ENCODE measurements at places on chromosomes 5 and 9.

GRCh38 chr5:172411484-172412072 is 42.7 kb downstream of the SH3PXD2B start:
- no peak for DNase-seq

- no peak for DNase-seq
Observed at GRCh38 chr9:18347386-18348082, 126.4 kb upstream of the ADAMTSL1 start.

- no peak for DNase-seq
Observed at GRCh38 chr9:135563039-135563476, 1.5 kb downstream of the PAEP start.

- DNase-seq: no peak
Observed at GRCh38 chr5:155023320-155023719, 9.8 kb downstream of the KIF4B start.

DNA sequence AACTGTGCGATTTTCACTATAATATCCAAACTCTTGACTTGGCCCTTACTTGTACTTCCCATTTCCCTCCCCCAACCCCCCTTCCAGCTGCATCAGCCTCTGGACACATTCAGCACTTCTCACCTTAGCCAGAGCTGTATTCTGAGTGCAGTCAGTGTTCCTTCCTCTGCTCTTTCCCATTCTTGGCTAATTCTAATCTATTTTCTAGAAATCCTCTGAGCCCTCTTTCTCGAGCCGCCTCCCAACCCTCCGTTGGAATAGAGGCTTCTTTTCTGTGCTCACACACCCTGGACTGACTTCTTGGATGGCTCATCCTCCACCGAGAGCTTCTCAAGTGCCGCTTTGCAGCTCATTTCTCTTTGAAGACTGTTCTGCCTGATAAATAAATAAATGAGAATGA is 188.8 kb downstream of the NTRK2 start:
- DNase-seq: no peak

- DNase-seq: no peak
Observed at GRCh38 chr9:133978226-133978898, 13.8 kb downstream of the VAV2 start.

DNA sequence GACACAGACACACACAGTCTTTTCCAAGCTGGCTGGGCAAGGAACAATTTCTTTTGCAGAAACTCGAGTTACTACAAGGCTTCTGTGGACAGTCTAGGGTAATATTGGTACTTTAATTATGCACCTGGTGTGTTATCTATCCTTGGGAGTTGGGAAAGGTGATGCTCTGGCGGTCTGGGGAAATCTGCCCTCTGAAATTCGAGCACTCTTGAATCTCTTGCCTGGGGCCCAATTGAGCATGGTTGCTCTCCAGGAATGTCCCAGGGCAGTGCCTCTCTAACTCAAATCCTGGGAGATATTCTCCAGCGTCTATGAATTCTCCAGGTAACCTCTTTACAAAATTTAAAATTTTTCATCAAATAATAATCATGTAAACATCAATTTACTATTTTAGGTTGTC is 69.3 kb downstream of the KCNIP1 start:
- no peak for DNase-seq
